ENCODE measurements at places on chromosomes 5 and 9.

GRCh38 chr5:108193021-108193795, 188.7 kb downstream of the FBXL17 start:
- no peak for DNase-seq

GRCh38 chr5:68494771-68495170, 279.2 kb downstream of the PIK3R1 start:
- DNase-seq: no peak

DNA sequence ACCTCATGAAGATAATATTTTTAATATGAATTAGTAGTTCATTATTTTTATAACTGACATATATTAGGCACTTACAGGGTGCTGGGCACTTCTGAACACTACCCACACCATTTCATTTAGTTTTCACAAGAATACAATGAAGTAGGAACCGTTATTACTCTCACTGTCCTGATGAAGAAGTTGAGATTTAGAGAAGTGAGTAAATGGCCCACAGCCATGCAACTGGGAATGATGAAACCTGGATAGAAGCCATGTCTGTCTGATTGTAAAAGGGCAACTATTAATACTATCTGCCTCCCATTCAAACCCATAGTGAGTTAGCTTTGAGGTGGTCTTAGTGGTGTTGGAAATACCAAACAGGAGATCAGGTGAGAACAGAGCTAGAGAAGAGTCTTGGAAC, 29.6 kb upstream of the OTULINL start:
- no peak for DNase-seq

- DNase-seq: no peak
These were observed 306.2 kb upstream of the NREP start for GRCh38 chr5:112063191-112063590.

GRCh38 chr5:140251527-140251973, 51.4 kb downstream of the PFDN1 start:
- peak; percentile 91 for DNase-seq

DNA sequence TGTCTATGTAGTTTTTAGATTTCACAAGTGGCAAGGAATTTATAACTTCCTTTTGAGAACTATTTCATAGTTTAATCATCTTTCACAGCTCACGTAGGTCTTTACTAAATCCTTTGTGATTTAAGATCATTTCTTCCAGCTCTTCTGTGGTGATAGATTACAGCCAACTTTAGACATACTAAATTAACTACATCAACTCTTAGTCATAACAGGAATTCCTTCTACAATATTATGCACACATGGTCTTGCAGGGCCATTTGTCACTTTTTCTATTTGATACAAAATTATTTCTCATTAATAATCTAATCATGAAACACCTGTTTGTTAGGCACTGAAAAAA, 208.4 kb downstream of the PDE4D start:
- no peak for DNase-seq

DNA sequence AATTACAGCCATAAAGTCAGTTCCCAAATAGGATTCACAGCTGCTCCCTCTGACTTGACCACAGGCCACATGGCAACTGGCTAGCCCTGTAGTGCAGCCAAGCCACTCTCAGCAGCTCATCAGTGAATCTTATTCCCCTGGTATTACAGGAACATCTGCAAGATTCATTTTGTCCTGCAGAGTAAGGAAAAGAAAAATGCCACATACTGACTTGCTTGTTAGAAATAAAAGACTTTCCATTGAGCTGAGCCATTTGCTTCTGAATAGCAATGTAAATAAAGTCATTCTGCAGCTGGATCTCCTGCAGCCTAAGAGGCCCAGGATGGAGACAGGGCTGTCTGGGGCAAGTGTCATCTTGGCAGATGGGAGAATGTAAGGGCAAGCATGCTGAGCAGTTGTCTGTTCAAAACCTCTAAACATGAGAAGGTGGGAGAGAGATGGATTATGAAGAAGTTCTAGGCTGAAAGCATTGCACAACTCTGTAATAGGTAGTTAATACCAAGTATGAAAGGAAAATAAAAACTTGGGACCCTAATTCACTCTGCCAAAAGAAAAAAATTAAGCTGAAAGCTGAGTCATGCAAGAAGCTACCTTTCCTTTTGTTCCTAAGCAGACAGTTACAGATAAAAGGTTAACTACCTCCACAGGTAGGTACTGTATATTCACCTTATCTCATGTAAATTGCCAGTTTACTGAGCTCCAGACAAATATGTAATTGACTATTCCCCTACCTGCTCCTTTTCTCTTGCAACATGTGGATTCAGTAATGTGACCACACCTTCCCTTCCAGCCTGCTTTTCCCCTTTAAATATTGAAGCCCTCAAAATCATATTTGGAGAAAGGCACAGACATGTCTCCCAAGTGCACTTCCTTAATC, 244.4 kb upstream of the RAI14 start:
- no peak for DNase-seq

DNA sequence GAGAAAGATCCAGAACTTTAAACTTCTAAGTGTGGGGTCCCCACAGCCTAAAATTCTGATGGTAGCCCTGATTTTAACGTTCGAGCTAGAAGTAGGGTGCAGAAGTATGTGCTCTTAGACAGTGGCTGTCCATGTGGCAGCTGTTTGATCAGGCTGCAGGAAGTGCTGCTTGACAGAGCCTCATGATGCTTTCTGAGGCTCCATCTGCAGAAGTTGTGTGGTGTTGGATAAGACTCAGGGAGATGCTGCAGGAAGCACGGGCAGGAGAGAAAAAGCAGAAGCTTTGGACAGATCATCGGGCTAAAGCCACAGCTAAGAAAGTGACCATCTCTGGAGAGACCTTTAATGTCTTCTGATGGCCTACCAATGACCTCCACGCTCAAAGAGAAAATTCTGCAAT, 8.1 kb downstream of the MTMR12 start:
- DNase-seq: peak; percentile 64

DNA sequence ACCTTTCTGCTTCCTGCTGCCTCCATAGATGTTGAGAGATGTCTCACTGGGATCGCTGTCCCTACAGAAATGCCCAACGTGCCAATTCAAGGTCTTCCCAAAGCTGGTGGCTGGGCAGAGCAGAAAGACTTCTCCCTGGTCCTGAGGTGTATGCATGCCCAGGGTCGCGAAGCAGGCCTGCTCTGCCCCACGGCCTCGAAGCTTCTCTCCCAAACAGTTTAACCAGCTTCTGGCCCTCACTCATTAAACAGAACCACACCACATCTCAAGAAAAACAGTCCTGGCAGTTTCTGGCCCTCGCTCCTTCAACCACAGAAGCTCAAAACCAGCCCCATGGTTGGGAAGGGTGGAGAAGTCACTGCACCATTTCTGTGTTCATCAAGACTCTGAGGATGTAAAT, 14.7 kb upstream of the SMIM32 start:
- DNase-seq: no peak

DNA sequence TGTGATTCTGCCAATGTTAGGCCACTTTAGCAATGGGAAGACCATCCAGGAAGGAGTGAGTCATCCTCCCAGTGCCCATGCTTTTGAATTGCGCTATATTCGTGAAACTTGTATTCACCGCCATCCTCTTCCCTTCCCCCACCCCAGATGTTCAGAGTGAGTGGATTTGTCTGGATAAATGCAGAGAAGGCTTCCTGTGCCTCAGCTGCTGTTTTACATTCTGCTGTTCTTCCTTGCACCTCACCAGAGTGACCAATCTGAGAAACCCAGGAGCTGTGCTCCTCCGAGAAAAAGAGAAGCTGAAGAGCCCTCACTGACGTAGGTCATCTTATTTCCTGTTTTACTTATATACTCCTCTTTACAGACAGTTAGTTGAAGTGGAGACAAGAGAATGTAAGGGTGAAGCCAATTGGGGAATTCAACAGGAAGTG, 24.6 kb upstream of the SVEP1 start:
- DNase-seq: no peak

DNA sequence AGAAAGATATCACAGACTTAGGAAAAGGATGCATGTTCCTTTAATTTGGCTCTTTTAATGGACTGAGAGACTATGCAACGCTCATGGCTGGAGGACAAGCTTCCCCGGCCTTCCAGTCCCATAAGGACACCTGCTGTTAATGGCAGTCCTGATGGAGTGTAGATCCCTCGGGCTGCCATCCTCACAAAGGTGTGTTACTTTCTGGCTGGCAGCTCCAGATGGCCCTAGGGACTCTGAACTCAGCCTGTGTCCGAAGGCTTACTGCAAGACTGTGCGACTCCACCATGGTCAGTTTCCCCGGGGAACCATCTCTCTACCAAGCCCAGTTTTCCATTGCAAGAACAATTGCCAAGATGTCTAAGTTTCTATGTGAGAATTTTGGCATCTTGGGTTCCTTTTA, 25.5 kb upstream of the KCNIP1 start:
- no peak for DNase-seq

GRCh38 chr9:123150708-123151503, 117.4 kb downstream of the GPR21 start:
- no peak for DNase-seq

- no peak for DNase-seq
These were observed 9.7 kb downstream of the SPINK1 start for GRCh38 chr5:147821766-147822165.

- no peak for DNase-seq
These were observed 10.7 kb upstream of the FAM193B start for GRCh38 chr5:177565046-177565445.
